ENCODE measurements at places on chromosomes 6 and 20. TPM values are rescaled to one million over a fixed set of nuclear protein-coding genes. Genes with fewer than 3 reads are reported as not detected.

GINM1 gene
- total RNA-seq = 32.2 TPM

NOX3 gene
- total RNA-seq = not detected

KCNB1 gene
- total RNA-seq = 0.36 TPM

SIRPB1 gene
- total RNA-seq = not detected

EYS gene
- not detected for total RNA-seq

ADGRF1 gene
- not detected for total RNA-seq

FRK gene
- total RNA-seq = 0.08 TPM

TBXT gene
- total RNA-seq = 44.8 TPM

KHDRBS2 gene
- not detected for total RNA-seq

B3GAT2 gene
- total RNA-seq = 0.08 TPM

ZBP1 gene
- not detected for total RNA-seq

TSPO2 gene
- not detected for total RNA-seq

All from endothelial cell (in vitro differentiated cells).